ENCODE measurements at places on chromosomes 7 and 10.

DNA sequence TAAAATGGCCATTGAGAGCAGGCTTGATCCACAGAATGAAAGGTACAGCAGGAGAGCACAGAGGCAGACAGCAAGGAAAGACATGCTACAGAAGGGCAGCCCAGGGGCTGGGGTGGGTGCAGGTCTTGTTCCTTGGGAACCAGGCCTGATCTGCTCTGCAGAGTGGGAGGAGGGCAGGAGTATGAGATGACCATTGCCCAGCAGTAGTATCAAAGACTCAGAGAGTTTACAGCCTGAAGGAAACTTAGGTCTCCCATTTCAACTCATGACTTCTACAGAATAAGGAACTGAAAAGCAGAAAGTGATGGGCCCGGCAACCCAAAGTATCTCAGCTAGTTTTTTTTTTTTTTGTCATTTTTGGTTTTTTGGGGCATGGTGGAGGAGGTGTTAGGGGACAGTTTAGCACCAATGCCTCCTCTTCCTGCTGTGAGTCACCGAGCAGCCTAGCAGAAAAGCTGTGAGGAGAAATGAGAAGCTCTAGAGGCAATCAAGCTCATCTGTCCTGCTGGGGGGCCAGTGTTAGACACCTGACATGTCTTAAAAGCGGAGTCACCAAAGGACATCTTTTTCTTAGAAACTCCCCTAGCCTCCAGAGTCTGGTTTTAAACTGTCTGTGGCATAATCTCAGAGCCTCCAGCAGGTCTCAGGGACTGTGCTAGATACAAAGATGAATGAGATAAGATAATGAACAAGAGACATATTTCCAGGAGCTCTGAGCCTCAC lies 34.3 kb upstream of the HERPUD2 start:
- DNase-seq, result no peak

DNA sequence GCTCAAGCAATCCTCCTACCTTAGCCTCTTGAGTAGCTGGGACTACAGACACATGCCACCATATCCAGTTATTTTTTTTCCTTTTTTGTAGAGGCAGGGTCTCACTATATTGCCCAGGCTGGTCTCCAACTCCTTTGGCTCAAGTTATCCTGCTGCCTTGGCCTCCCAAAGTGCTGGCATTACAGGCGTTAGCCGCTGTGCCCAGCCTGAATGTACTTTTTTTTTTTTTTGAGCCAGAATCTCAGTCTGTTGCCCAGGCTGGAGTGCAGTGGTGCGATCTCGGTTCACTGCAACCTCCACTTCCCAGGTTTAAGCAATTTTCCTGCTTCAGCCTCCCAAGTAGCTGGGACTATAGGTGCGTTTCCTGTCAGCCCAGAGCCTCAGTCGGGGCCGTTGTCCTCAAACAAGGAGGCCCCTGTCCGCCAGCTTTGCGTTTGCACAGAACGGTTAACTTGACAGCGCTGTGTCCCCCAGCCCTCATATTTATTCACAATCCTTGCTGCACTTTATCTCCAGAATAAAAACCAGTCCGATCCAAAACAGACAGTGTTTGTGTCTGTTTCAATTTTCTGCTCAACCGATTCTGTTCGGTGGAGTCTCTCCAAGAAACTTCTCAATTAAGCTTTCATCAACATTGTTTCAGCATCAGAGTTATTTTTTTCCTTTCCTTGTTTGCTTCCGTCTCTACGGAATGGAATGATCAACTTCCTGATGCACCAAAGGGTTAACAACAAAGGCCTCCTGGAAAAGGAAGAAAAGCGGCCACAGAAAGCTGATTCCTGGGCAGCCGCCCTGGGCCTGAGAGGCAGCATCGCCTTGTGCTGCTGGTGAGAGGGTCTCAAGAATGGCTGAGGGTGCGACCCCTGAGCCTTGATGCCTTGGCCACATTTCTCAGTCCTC lies 64.5 kb downstream of the PDIA4 start:
- no peak for DNase-seq

- no peak for DNase-seq
Observed at GRCh38 chr10:21807180-21807579, 196.3 kb downstream of the DNAJC1 start.

DNA sequence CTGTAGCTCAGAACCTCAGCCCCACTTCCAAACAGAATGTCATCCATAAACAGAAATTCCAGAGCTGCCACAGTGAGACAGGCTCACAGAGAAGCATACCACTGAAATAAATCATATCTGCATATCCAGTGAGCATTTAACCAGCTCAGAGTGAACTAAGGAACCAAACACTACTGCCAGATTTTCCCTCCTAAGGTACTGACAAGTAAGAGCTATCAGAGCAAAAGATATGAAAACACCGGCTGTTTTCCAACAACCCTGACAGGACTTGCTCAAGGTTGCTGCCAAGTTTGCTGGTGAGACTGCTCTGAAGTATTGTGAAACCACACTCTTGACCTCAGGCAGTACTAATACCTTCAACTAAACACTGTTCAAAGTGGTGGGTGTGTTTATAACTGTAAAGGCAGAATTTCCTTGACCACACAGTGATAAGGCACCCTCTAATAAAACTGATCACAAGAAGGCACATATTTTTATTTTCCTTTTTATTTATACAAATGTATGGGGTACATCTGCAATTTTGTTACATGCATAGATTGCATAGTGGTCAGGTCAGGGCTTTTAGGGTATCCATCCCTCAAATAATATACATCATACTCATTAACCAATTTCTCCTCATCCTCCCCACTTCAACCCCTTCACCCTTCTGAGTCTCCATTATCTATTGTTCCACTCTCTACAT lies 18.3 kb downstream of the SGMS1 start:
- DNase-seq, result no peak

Data from activated CD4-positive, CD25-positive, alpha-beta regulatory T cell treated with anti-CD3 and anti-CD28 coated beads, Interleukin-2, amount 50 U/mL, for 16 hours (primary cell).